GM18507 (cell line): ENCODE measurements at places on chromosomes 7 and 10.

GRCh38 chr7:96621932-96622331 is 87.7 kb downstream of the SEM1 start:
- no peak for DNase-seq

GRCh38 chr10:75616076-75616475 is 184.7 kb downstream of the LRMDA start:
- DNase-seq: no peak

- DNase-seq: no peak
Observed at GRCh38 chr7:122416336-122416735, 111.8 kb upstream of the FEZF1 start.

- DNase-seq: no peak
Observed at GRCh38 chr10:115001506-115002381, 63.7 kb downstream of the TRUB1 start.

DNA sequence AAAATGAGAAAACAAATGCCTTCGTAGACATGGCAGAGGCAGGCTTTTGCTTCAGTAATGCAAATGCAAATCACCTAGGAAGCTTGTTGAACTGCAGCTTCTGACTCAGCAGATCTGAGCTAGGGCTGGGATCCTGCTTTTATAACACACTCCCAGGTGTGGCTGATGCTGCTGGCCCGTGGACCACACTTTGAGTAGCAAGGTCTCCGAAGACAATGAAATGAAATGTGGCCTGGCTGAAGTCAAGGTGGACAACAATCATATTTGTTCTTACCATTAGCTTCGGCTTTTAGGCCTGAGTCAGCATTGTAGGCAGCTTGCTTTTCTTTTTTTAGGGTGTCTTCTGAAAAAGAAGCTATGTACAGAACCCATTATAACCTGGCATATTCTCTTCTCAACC is 26.3 kb downstream of the COL17A1 start:
- no peak for DNase-seq

GRCh38 chr7:51101111-51101757 is 215.4 kb downstream of the COBL start:
- DNase-seq: no peak

DNA sequence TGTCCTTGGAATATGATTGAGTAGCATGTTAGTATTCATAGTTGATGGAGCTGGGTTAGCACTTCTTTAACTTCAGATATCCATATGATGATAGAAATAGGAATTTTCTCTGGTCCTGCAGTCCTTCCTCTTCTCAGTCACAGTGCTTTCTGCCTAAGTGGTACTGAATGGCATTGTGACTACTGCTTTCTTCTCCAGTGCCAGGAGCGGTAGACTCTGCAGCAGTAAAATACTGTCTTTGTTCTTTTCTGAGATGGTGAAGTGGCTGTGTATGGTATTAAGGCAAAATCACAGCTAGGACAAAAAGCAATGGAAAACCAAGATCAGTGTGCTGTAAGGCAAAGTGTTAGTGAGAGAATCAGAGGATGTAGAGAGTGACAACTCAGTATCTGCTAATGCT is 46.6 kb downstream of the C1GALT1 start:
- DNase-seq: no peak

DNA sequence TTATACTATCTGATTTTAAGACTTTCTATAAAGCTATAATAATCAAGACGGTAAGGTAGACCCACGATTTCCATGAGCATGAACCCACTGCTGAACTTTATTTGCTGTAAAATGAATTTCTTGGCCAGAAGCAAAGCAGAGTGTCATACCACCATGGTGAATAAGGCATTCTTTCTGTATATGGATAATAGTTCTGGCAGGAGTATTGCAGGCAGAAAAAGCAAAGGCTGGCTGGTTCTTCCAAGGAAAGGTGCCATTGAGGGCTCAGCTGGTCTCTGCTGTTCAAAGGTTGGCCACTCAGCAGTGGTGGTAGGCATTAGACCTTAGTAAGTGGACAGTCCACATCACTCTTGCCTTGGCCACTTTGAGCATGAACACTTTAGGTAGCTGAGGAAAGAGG is 104.1 kb upstream of the KCNMA1 start:
- DNase-seq: no peak
